ENCODE measurements at places on chromosomes 2 and 18.
A peak's percentile ranks its signal among the peaks of the same experiment; 100 is the strongest.

DNA sequence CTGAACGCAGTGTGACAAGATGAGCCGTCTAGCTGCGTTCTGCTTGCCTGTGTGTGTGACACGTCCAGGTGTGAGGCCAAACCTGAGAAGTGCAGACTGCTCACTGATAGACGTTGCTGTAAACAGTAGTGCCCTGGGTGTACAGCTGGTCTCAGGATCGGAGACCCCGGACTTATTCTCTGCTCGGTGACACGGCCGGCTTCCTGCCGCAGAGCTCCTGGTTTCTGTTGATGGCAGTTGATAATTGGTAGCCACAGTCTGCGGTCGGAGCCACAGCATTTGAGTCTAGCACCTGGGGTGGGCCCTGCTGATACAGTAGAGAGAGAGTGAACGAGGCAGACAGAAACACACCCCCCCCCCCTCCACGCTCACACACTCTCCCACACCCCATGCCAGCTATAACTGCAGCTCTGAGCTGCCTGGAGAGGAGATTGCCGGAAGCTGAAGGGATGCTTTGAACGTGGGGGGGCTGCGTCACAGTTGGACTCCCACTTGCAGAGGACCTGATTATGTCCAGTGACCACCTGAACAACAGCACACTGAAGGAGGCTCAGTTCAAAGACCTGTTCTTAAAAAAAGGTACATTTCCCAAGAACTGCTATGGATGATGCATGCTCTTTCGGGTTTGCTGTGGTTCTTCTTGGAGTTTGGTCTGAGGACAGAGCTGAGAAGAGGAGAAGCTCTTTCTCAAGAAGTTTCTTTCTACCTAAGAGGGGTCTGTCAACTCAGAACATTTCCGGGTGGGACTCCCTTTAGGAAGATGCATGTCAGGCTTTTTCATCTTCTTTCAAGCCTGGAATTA is 114.0 kb downstream of the FAM210A start:
- DNase-seq: peak; percentile 54

DNA sequence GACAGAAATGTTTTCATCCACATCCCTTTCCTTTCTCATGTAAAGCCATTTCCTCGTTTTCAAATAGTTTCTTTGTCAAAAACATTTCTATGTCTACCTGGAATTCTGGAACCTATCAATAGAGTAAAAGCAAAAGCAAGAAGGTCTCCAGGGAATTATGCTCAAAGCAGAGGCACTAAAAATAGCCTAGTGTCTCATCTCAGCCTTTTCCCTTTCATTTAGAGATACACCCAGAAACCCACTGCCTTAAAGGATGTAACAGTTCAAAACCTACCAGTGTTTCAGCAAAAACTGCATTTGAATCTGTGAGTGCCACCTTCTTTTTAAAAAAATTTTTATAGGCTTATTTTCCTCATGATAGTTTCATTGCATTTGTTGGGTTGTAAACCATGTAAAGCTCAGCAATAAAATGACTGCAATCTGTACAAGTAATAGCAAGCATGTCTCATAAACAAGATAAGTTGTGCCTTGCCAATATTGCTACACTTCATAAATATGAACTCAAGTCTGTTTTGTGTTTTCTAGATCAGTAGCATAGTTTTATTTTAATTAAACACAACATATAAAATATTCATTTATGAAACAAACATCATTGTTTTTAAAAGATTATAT is 927.3 kb upstream of the ACVR2A start:
- DNase-seq: no peak

DNA sequence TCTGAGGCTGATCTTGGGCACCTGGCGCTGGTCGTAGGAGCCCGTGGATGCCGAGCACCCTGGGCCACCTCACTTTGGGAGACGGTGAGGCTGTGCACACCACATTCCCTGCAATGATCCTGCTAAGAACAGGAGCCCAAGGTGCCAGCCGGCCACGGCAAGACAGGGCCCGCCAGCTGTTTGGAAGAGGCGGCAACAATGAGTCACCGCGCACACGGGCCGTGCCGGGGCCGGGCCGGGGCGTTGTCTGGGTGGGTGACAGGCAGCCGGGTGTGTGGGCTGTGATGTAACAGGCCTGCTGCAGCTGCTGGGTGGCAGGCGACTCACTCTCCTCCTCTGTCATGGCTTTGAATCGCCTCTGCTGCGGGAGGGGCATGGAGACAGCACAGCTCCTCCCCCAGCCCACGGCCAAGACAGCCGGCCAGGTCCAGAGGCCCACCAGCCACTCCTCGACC is 49.7 kb upstream of the ODC1 start:
- DNase-seq: no peak

DNA sequence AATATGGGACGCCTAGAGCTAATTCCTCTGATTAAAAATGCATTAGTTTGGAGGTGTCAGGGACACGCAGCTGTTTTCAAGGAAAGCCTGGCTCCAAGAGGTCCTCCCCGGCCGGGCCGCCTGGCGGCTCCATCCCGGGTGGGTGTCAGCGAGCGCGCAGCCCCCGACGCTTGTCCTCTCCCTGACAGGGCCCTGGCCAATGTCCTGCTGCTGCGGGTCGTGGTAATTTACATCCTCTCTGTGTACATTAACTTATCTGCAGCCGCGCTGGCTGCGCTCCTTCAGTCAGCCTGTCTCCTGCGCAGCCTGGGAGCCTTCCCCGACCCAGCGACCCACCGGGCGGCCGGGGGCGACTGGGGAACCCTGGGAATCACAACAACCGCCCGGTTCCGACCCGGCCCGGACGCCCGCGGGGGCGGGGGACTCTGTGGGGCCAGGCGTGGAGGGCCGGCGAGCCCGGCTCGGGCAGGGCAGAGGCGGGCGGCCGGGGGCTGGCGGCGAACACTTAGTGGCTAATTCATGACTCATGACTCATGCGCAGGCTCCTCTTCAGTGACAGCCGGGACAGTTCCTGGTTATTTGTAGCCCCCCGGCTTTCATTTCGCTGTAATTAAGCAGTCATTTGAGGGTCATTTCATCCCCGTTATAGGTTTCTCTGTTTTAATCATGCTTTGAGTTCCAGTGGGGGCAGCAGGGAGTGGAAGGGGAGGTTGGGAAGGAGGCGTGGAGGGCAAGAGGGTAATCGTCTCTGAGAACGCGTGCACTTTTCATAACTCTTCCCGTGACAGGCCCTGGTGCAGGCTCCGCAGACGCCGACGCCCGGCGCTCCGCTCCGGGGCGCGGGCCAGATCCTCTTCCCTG is 141.9 kb upstream of the CTAGE1 start:
- DNase-seq: peak; percentile 56

- no peak for DNase-seq
Measured at GRCh38 chr2:215693193-215693998, 257.5 kb upstream of the FN1 start.

DNA sequence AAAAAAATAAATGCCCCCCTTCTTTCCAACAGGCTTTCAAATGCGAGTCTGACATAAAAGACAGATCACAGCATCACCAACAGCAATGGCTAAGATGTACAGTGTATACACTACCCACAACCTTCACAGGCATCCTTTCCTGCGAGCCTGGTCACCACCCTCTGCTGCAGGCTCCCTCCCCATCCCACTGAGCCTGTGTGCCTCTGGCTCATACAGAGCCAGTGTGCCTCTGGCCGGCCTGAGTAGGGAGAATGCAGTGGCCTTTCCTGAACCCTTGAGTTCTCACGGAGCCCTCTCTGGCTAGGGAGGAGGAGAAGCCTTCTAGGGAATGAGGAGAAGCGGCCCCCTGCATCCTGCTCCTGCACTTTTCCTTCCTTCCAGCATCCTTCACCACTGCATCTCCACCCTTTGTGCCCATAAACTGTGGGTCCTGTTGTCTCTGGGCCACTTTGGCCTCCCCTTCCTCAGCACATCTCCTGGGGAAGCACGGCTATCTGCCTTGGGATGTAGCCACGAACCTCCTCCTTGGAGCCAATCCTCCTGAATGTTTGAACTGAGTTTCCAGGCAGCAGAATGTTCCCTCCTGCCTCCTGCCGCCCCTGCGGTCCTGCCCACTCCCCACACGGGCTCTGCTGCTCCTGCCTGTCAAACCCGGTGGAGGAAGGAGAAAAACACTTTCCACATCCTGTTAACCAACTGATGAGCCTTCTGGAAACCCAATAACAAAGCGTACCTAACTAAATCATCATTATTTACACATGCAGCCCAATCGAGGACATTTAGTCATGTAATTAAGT is 22.5 kb downstream of the GYPC start:
- DNase-seq: no peak

DNA sequence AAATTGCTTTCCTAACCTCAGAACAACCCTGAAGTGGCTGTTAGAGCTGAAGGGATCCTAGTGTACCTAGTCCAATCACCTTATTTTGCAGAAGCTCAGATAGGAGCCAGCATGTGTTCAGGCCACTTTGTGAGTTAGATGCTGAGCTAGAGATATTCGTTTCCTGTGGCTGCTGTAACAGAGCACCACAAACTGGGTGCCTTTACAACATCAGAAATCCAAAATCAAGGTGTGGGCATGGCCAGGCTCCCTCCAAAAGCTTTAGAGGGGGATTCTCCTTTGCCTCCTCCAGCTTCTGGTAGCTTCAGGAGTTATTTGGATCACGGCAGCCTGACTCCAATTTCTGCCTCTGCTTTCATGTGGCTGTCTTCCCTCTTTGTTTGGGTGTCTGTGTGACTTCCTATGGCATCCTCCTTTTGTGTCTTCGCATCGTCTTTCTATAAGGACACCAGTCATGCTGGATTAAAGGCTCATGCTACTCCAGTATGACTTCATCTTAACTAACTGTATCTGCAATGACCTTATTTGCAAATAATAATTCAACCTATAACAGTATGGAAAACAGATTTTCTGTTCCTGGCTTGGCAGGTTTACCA is 86.3 kb upstream of the TGFA start:
- DNase-seq: no peak

DNA sequence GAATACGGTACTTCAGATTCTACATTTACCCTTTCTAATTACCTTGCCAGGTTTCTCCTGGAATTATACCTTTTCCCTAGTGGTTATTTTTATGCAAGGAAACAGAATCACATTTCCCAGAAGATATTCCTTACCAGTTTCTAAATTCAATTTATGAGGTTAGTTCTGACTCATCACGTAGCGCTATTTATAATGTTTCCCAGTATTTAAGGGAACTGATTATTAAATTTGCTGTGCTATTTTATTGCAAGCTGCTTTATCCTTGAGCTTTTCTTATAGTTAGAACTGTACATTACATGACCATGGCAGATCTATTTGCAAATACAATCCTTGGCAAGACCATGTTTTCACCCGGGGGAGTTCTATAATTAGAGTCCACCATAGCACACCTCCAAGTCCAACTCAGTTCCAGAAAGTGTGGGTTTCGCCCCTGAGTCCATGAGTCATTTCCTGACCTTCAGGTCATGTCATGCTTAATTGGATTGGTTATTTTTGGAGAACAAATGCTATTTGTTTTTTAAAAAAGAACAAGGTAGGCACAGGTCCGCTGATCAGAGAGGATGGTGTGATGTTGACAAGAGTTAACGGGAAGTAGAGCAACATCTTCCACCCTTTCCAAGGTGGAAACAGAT is 126.6 kb downstream of the ZNF532 start:
- no peak for DNase-seq

- DNase-seq: no peak
Measured at GRCh38 chr18:22975508-22975907, 42.4 kb downstream of the RBBP8 start.

DNA sequence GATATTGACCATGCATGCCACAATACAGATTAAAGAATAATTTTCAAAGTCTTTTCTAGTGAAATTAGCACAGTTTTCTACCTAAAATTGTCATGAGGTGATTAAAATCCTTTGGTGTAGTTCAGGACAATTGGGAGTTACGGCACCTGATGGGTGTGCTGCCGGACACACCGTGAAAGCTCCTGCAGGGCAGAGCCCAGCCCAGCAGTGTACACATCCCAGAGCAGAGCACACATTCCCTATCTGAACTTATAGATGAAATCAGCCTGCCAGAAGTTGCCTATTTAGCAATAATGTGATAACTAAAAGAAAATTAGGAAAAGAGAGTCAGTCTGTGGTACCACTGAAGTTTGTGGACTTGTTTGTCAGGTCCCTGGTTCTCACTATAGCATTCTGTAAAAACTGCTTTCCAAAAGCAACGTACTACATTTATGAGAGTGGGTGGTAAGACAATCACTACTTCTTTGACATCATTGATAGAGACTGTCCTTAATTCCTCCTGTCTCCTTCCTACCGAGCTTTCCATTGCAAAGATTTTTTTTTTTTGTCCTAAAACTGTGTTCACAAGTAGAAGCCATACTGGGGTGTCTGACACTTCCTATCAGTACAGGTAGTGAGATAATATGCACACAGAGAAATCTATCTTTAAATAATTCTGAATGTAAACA is 3.4 kb downstream of the CYTIP start:
- DNase-seq: no peak

DNA sequence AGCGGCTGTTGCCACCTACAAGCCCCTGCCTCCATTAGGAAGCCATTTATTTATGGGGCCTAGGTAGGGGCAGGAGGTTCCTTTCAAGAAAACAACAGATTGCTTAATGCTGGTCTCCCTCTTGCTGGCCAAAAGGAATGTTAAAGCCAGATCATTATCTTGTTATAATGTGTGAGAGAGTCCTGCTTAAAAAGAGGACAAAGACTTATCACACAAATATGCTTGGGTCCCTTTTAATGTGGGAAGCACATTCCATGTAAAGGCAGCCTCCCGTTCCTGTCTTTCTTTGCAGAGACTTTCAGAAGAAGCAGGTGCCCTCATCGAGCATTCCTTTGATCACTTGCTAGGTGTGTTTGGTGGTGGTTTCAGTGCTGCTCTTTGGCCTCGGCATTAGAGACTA is 76.4 kb downstream of the AGAP1 start:
- no peak for DNase-seq
